Amygdala (tissue), 56 donors: ENCODE measurements at places on chromosomes 2 and 18.

GRCh38 chr2:67272195-67272594, 124.9 kb upstream of the ETAA1 start:
- no peak for DNase-seq

- no peak for DNase-seq
Measured at GRCh38 chr18:2881840-2882195, 35.0 kb downstream of the EMILIN2 start.

DNA sequence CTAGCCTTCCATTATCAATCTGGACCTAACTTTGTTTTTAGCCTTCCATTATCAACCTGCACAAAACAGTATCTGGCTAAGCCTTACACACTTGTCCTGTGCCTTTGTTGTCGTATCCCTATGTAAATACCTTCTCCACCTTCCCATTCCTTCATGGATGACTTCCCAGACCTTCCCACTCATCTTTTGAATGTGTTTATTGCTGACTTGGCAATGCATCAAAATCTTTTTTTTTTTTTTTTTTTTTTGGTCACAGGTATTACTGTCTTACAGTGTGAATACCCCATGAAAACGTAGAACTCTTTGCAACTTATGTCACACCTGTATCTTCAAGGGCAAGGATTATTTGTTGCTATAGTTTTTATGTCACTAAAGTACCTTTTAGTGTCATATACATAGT, 25.7 kb downstream of the RPE start:
- no peak for DNase-seq

GRCh38 chr2:210392469-210392881, 77.5 kb upstream of the MYL1 start:
- no peak for DNase-seq

- DNase-seq = no peak
Measured at GRCh38 chr2:231181860-231182512, 16.4 kb upstream of the ARMC9 start.

DNA sequence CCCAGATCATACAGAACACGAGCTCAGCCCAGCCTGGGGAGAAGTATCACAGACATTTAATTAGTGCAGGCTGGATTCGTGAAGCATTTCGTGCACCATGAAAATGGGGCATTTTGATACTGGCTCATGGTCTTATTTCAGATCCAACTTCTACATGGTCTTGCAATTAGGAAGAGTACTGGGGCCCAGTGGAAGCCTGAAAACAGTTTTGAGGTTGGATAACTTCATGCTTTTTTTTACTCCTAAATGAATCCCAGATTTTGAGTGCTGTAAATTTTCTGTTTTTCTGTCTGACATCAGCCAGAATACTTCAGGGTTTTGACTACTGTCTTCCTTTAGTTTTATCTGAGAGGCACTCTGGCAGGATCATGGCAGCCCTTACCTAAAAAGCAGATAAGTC, 160.1 kb downstream of the GFPT1 start:
- no peak for DNase-seq

DNA sequence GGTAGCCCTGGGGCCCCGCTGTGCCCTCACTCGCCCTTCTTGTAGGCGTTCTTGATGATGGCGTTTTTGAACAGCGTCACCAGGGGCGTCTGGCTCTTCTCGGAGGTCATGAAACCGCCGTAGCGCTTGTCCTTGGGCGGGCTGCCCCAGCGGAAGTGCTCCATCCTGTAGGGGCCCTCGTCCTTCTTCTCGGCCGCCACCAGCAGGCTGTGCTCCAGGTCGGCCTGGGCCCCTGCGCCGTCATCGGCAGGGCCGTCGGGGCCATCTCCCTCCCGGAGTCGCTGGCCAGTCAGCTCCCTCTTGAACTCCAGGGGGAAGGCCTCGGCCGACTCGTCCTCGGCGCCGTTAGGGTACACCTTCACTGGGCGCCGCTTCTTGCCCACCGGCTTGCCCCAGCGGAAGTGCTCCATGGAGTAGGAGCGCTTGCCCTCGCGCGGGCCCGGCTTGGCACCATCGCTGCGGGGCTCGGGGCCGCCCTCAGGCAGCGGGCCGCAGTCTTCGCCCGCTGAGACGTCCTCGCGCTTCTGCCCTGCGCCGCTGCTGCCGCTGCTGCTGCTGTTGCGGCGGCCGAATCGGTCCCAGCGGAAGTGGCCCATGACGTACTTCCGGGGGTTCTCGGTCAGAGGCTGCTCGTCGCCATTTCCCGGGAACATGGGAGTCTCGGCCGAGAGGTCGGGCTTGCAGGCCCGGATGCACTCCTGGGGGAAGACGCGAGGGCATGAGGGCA, 7.2 kb downstream of the POMC start:
- peak; percentile 18 for DNase-seq

DNA sequence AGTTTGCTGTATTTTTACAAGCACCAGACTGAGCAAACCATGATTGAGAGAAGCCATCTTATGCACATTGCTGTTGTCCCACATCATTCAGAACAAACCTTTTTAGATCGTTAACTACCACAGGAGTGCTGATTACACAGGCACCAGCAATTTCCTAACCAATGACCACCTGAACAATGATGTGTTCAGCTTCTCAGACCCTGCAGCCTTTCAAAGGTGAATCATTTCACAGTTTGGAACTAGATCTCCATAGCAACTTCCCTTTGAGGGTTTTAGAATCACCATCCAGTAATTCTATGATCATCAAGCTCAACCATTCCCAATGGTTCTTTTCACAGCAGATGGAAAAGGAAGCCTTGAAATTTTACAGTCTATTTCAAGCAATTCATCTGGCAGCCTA, 71.4 kb downstream of the OLA1 start:
- no peak for DNase-seq

GRCh38 chr18:49849331-49850217, 36.2 kb upstream of the ACAA2 start:
- DNase-seq = no peak

DNA sequence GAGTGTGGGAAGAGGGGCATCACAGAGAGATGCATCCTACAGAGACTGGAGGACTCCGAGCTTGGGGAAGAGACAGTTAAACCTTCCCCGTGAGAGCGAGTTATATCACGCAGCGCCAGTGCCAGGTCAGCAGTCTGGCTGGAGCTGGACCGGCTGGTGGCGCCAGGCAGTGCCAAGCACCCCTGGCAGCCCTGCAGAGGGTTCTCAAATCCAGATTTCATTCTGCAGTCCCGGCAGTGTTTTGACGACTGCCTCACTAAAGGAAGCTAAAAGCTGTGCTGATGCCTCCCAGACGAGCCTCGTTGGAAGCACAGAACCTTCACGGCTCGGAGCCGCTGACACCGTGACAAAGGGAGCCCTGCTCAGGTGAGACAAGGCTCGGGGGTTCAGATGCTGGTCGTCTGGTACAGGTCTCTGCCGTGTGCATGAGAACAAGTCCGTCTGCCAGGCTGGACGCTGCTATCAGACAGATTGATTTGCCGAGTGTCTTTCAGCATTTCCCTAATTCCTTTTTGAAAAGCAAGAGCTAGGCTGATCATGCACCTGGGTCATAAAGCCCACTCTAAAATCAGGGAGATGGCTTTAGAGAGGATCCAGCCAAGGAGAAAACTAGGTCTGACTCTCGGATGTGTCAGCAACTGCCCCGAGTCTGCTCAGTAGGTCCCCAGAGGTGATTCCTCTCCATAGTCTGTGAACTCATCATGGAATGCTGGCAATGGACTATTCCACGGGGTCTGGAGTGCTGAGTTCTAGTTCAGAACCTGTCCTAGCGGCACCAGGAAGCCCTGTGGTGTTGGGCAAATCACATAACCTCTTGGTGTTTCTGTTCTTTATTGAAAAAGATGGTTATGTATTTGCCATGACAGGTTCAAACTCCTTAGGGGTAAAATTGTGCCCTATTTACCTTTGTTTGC, 240.6 kb downstream of the SOX11 start:
- peak; percentile 71 for DNase-seq

DNA sequence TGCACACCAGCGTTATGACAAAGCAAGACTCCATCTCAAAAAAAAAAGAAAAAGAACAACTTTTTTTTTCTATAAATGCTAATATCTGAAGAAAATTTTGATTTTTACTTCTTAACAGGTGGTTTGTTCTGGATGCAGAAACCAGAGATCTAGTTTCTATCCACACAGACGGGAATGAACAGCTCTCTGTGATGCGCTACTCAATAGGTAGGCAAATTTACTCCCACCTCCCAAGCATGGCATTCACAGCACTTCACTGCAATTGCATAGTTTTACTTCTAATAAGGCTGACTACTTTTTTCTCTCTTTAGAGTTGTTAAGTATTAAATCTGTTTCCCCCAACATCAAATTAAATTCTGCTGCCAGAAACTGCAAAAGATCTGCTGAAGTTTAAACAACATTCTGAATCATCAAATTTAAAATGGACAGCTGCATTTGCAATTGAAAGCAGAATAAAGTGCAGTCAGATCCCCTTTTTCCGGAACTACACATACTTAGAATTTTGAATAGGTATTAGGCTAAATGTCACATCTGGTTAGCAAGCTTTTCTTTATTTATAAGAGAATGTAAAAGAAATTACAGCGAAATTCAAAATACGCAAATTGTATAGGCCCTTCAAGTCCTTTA, 45.1 kb downstream of the COX7A2L start:
- DNase-seq = no peak

GRCh38 chr2:241066893-241067341, 35.2 kb downstream of the MTERF4 start:
- no peak for DNase-seq
